ENCODE measurements at places on chromosomes 1 and 21.

GRCh38 chr1:18743233-18743632 lies 112.6 kb downstream of the PAX7 start:
- no peak for DNase-seq

GRCh38 chr1:167690053-167690452 lies 31.7 kb upstream of the MPZL1 start:
- no peak for DNase-seq

DNA sequence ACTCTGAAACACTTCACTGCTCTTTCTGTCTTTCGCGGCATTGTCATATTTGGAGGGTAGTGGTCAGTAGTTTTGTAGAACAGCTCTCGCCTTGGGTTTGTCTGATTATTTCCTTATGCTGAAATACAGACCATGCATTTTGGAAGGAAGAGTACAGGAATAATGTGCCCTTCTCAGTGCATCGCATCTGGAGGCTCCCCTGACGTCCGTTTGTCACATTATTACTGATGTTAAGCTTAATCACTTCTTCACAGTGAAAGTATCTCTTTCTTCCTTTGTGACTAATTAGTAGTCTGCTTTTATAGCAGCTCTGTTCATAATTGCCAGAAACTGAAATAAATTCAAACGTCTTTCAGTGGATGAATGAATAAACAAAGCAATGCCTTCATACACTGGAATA lies 85.7 kb upstream of the CXADR start:
- no peak for DNase-seq

- DNase-seq, result no peak
Observed at GRCh38 chr1:82139751-82140468, 339.2 kb downstream of the ADGRL2 start.

DNA sequence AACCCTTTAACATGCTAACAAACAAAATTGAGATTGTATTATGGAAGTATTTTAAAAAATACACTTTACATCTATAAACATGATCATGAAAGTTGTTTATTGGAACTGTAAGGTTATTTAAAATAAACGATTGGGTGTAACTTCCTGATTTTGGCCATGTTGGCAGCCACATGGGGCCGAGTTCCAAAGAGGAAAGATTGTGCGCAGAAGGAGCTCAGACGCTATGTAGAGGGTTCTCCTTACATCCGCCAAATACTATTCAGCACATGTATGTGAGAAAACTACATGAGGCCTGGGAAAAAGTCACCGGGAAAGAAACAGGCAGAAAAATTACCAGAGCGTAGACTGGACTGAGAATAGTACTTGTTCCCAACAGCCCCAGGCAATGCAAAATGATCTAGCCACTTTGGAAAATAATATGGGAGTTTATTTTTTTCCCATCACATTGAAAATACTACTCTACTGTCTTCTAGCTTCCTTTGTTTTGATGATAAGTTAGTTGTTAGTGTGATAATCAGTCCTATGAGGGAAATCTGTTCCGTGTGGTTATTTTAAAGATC lies 35.7 kb upstream of the B3GALT2 start:
- DNase-seq, result no peak

Data from NCI-H2081 (cell line).